ENCODE measurements at places on chromosomes 12 and 14.

GRCh38 chr14:103891667-103892215 is 36.5 kb upstream of the TDRD9 start:
- no peak for DNase-seq

- DNase-seq = no peak
Measured at GRCh38 chr12:110597885-110598284, 14.8 kb upstream of the PPTC7 start.

- DNase-seq = no peak
Measured at GRCh38 chr12:123914726-123915333, 57.8 kb downstream of the CCDC92 start.

DNA sequence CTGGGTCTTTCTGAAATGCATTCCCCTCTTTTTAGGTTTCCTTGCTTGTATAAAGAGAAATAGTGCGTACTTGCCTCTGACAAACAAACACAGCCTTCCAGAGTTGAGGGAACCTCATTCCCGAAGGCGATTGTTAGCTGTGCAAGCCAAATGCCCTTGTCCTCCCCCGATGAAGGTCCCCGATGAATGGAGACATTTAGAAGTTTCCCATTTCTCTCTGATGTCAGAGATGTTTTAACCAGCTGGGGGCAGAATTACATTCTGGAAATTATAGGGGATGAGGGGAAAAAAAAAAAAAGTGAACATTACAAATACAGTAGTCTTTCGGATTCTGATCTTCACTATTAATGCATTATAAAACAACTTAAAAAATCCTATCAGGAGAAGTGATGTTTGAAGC is 366.8 kb downstream of the VRK1 start:
- DNase-seq = no peak

GRCh38 chr12:98355322-98355721 is 160.1 kb upstream of the TMPO start:
- DNase-seq = no peak

DNA sequence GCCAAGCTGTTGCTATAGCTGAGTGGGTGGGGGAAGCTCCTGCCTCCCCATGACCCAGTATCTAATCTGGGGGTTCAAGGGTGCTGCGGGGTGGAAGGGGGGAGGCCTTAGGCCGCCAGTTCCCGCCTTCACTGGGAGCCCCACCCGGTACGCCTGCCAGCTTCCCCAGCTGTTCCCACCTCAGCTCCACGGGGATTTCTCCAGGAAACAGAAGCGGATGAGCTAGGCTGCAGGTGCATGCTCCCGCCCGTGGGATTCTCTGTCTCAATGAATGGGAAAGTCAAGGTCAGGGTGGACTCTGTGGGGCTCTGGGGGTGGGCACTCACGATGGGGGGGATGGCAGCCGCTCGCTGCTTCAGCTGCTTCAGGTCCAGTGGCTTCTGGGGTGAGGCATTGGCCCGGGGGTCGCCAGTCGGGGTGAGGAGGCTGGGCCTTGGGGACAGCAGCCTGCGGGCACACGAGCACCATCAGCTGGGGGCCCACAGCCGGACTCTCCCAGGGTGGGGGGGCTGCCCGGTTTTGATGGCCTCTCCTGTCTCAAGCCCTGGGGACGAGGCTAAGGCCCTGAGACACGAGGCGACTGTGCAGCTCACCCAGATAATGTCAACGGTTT is 68.6 kb downstream of the RFLNA start:
- DNase-seq = no peak

- no peak for DNase-seq
Measured at GRCh38 chr12:80040075-80040738, 59.1 kb upstream of the OTOGL start.

- DNase-seq = peak; percentile 100
Measured at GRCh38 chr14:102139286-102140026, at the start of gene WDR20. Gene WDR20 (plus strand): TSS chr14:102139897. CDS start chr14:102139924, 27 bp downstream.

- no peak for DNase-seq
Measured at GRCh38 chr14:33617154-33617553, 333.7 kb downstream of the EGLN3 start.

GRCh38 chr14:101027966-101028365 is 124.4 kb upstream of the RTL1 start:
- DNase-seq = no peak

- no peak for DNase-seq
Measured at GRCh38 chr14:64673748-64674147, 30.5 kb upstream of the PLEKHG3 start.

- DNase-seq = no peak
Measured at GRCh38 chr12:106910202-106910601, 45.5 kb upstream of the TMEM263 start.

- DNase-seq = no peak
Measured at GRCh38 chr14:72869407-72870329, 24.2 kb downstream of the DPF3 start.

DNA sequence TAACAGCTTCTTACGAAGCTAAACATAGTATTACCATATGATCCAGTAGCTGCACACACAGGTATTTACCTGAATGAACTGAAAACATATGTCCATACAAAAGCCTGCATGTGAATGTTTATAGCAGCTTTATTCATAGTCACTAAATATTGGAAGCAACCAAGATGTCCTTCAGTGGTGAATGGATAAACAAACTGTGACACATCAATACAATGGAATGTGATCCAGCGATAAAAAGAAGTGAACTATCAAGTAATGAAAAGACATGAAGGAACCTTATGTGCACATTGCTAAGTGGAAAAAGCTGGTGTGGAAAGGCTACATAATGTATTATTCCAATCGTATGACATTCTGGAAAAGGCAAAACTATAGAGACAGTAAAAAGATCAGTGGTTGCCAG is 38.1 kb upstream of the JDP2 start:
- DNase-seq = no peak

DNA sequence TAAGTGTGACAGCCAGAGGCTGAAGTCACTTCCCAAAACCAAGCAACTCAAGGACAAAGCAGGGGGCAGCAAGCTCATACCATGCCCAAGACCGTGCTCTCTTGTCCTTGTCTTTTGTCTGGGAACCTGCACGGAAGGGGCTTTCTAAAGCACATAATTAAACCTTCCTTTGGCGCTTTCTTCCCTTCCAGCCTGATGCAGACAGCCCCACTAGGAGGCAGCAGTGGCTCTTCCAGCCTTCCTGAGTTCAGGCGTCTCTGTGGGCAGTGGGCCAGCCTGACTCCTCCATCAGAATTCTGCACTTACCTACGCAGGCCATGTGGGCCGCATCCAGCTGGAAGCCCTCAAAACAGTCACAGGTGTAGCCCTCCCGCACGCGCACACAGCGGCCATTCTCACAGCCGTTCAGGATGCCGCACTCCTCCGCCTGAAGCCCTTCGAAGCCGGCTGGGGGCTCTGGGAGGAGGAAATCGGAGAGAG is 7.6 kb downstream of the ISCA2 start:
- no peak for DNase-seq

- DNase-seq = no peak
Measured at GRCh38 chr12:1382151-1382550, 212.2 kb downstream of the FBXL14 start.

- no peak for DNase-seq
Measured at GRCh38 chr12:124436366-124436765, 131.0 kb downstream of the NCOR2 start.

- no peak for DNase-seq
Measured at GRCh38 chr14:31024010-31024480, 1.4 kb upstream of the AP4S1 start.

DNA sequence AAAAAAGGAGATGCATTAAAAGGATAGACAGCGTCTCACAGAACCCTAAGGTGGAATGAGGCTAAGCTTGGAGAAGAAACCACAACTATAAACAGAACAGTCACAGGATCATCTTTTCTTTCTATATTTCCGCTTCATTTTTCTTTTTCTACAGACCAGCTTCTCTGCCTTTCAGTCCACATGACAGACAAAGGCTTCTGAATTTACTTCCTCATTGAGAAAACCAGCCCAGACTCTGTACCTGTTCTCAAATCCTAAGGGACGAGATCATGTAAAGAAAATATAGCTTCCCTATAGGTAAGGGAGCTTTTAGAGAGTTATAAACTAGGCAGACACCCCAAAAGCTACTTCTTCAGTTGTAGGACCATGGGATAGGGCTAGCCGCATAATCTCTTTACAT is 17.4 kb downstream of the SGPP1 start:
- no peak for DNase-seq

DNA sequence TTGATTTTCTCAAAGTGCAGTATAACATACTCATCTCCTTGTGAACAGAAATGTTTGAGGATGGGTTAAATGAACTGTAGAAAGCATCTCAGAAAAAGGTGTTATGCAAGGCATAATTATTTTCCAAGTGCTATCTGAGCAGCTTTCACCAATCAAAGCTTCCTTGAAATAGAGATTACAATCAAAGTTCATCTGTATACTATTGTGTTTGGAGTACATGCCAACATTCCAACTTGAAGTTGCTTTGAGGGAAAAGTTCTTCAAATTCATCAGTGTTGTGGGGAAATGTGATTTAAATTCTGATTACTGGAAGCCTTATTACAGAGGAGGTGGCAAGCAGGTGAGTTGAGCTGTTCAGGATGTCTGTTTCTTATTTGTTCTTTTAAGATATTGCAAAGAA is 68.2 kb downstream of the TMTC2 start:
- no peak for DNase-seq

DNA sequence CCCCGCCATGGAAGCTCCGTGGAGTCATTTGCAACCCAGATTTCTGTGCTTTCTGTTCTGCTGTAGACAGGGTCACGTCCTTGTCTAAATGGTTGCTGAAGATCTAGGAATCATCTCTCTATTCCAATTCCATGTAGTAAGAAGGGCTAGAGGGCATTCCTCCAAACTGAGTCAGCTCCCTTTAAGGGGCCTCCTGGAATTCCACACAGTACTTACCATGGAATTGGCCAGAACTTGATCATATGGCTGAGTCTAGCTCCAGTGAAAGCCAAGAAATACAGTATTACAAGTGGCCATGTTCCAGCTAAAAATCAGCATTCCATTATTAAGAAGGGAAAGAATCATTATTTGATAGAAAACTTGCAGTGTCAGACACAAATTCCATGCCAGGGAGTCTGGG is 171.9 kb downstream of the PRKCH start:
- DNase-seq = no peak

GRCh38 chr14:88551094-88551870 is 3.5 kb downstream of the PTPN21 start:
- peak; percentile 26 for DNase-seq
